ENCODE measurements at places on chromosomes 6 and 20. TPM values are rescaled to one million over a fixed set of nuclear protein-coding genes. Genes with fewer than 3 reads are reported as not detected.
A peak's percentile ranks its signal among the peaks of the same experiment; 100 is the strongest.

The CNKSR3 gene
- polyA plus RNA-seq = 2.3 TPM

The OPRM1 gene
- polyA plus RNA-seq = not detected

DNA sequence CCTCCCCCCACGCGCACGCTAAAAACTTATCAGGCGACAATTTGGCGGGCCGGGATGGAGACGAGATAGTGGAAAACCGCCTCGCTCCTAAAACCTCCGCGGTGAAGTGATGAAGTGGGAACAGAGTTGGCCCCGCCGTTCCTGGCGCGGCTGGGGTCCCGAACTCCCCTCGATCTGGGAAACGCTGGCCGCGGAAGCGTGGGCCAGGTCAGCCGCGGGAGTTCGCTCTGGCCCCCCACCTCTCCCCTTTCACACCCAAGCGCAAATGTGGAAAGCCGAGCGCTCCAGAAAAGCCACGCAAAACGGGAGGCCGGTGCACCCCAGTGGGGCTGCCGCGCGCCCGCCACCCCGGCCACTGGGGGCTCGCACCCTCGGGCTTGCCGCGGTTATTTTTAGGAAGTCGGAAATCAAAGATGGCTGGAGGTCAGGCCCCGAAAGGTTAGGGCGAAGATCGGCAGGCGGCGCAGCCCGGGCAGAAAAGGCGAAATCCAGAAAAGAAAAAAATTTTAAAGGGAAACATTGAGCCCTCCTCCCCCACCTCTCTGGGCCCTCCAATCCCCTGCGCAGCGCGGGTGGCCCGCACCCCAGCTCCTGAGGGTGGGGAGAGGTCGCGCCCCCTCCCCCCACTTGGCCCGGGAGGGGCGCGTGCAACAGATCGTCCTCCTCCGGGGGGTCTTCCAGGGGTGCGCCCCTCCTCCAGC, 1.0 kb downstream of the SALL4 start:
- no peak for DNase-seq

DNA sequence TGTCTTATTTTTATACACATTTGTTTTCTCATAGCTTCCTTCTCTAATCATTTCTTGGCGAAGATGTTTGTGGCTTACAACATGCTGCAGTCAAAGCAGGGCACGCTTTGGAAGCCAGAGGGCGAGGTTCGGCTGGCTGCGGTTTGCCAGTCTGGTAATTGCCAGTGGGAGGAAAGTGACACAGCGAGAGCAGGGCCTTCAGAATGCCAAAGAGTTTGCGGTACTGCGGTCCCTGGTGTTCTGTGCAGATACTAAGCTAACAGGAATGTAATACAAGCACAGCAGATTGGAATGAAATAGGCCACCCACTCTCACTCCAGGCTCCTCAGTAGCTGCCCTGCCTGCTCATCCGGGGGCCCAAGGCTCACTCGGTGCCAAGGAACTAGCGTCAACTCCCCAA, 58.7 kb upstream of the TGM3 start:
- no peak for DNase-seq

- no peak for DNase-seq
Observed at GRCh38 chr20:42435230-42435629, 754.5 kb downstream of the PTPRT start.

DNA sequence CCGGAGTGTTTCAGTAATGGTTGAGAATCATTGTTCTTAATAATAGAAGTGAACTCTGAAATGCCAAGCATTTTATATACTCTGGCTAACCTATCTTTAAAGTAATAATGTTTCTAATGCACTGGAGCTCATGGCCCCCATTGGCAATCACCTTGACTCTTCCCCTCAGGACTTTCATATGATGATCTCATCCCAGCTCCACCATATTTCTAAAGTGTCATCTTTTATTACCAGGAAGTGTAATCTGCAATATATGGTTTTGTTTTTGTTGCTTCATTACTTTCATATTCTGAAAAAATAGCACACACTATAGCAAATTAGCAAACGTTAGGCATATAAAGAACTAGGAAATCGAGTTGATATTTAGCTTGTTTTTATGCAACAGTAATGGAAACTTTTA, 60.3 kb downstream of the TULP4 start:
- no peak for DNase-seq

DNA sequence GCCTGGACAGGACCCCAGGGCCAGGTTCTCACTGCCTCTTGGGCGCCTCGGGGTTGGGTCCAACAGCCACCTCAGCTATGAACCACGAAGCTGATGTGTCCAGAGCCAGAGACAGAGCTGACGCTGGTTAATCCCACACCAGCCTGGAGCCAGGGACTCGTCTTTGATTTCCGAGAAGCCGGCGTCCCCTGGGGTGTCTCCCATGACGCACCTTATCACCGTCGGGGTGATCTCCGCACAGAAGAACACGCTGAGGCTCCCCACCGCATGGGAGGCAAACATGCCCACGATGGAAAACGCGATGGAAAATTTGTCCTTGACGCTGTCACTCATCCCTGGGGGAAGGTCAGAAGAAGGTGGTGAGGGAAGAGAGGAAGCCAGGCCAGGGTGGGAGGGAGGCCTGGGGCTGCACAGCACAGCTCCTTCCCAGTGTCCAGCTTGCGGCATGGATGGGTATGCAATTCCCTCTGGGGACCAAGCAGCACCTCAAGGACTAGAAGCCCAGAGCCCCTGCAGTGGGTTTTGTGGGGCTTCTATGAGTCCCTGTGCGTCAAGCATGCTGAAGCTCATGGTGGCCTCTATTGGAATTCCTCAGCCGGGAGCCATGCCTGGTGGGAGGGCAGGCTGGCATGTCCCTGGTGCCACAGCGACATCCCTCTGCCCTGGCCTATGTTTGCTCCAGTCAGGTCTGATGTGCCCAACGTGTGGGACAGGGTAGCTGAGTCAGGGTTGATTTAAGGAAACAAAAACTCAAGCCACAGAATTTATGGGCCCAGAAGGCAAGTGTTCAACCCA, 25.1 kb downstream of the PSMG4 start:
- DNase-seq = no peak

DNA sequence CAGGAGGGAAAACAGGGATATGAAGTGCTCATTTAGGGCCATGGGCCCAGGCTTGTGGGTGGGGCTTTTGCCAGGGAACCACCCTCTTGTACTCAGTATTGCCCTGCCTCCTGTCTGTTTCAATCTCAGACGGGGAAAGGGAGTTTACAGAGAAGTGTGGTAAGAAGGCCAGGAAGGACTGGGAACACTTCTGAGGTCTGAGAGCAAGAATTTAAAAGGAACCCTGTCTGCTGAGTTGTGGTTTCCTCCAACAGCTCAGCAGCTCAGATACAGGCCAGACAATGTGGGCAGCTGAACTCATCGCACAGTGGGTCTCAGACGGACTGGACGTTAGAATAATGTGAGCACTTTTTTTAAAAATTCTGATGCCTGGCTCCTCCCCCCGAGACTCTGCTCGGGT, 354.1 kb upstream of the ARID1B start:
- DNase-seq = no peak

DNA sequence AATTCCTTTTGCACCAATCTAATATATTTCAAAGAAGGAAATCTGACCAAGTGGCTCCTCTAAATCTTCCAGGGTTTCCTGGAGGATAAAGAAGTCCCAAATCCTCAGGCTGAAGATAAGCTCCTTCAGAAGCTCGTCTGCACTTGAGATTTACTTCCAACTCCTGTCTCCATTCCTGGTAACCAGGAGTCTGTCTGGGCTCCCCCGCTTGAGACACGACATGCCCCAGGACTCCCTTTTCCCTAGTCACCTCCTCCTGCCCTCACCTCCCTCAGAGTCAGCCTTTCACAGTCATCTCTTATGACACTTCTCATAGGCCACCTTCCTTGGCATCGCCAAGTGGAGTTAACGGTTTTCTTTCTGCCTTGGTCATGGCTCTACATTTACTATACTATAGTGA, 103.4 kb upstream of the NEDD9 start:
- DNase-seq = no peak

GRCh38 chr20:39049684-39050554, 87.8 kb downstream of the DHX35 start:
- peak; percentile 75 for DNase-seq

DNA sequence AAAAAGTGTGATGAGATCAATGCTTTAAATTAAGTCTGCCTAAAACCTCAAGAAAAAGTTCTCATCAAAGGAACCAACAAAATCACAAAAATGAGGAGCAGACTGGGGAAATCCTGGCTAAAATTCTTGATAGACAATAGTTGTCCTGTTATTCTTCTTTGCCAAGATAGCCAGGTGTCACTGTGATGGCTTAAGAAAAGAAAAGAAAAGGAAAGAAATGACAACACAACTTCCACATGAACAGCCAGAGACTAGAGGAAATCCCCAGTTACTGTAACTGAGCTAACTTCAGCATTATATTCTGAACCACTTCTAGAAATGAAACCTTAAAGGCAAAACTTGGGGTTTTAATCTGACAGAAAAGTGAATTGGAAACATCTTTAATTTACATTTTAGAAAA, 129.6 kb downstream of the CD24 start:
- DNase-seq = no peak

The CFAP206 gene
- 0.15 TPM for polyA plus RNA-seq

GRCh38 chr20:57783956-57784837, 74.4 kb upstream of the PMEPA1 start:
- DNase-seq = no peak

The PGBD1 gene
- 4.2 TPM for polyA plus RNA-seq

The PNPLA1 gene
- polyA plus RNA-seq = 0.05 TPM

- DNase-seq = no peak
Observed at GRCh38 chr6:54094786-54095185, 16.5 kb upstream of the MLIP start.

The SCRT2 gene
- polyA plus RNA-seq = not detected
